A549 treated with AZD2906 at 1 μM for 4 hours (cell line): ENCODE measurements at places on chromosomes 2 and 18. TPM values are rescaled to one million over a fixed set of nuclear protein-coding genes. Genes with fewer than 3 reads are reported as not detected.

RIT2 gene
- total RNA-seq = not detected in 5 replicates

RAB12 gene
- total RNA-seq = 22.3 to 26.5 TPM (median 24.0 TPM) in 5 replicates

CCDC150 gene
- total RNA-seq = 3.9 to 4.5 TPM (median 4.1 TPM) in 5 replicates

CELF4 gene
- total RNA-seq = not detected in 5 replicates

TM4SF20 gene
- total RNA-seq = 5.6 to 8.1 TPM (median 7.3 TPM) in 5 replicates

COBLL1 gene
- 4.6 to 7.0 TPM (median 5.3 TPM) in 5 replicates for total RNA-seq

UGT1A3 gene
- total RNA-seq = 0.05 to 0.09 TPM (median 0.07 TPM) in 4 of 5 replicates, not detected in the other

BMP10 gene
- total RNA-seq = not detected in 5 replicates

GPR39 gene
- 6.7 to 7.5 TPM (median 6.9 TPM) in 5 replicates for total RNA-seq

RAX gene
- 0.01 TPM in 1 of 5 replicates, not detected in the others for total RNA-seq

LAMA1 gene
- 0.06 to 0.16 TPM (median 0.09 TPM) in 5 replicates for total RNA-seq

GPR148 gene
- not detected in 5 replicates for total RNA-seq

OTOS gene
- 0.20 TPM in 1 of 5 replicates, not detected in the others for total RNA-seq

C2orf81 gene
- total RNA-seq = 2.4 to 3.6 TPM (median 3.2 TPM) in 5 replicates

CFAP65 gene
- total RNA-seq = 0.11 to 0.32 TPM (median 0.17 TPM) in 5 replicates

EVX2 gene
- 0.01 TPM in 1 of 5 replicates, not detected in the others for total RNA-seq

OSR1 gene
- 7.3 to 9.7 TPM (median 7.4 TPM) in 5 replicates for total RNA-seq

FAHD2B gene
- 11.5 to 13.5 TPM (median 12.2 TPM) in 5 replicates for total RNA-seq

HOXD9 gene
- total RNA-seq = 0.83 to 1.6 TPM (median 1.2 TPM) in 5 replicates

PKDCC gene
- 20.4 to 26.2 TPM (median 22.4 TPM) in 5 replicates for total RNA-seq

KCNF1 gene
- total RNA-seq = 19.4 to 39.2 TPM (median 29.8 TPM) in 5 replicates

PLEK gene
- total RNA-seq = not detected in 5 replicates

IGFBP2 gene
- 60.0 to 98.1 TPM (median 93.1 TPM) in 5 replicates for total RNA-seq

UPP2 gene
- not detected in 5 replicates for total RNA-seq

GPC1 gene
- total RNA-seq = 183 to 261 TPM (median 244 TPM) in 5 replicates

IMPA2 gene
- 80.3 to 107 TPM (median 101 TPM) in 5 replicates for total RNA-seq

LGALSL gene
- total RNA-seq = 11.0 to 12.8 TPM (median 11.5 TPM) in 5 replicates

SNORC gene
- total RNA-seq = 4.1 to 11.5 TPM (median 10.4 TPM) in 5 replicates

METAP1D gene
- 2.4 to 3.2 TPM (median 2.4 TPM) in 5 replicates for total RNA-seq

LIMS2 gene
- 5.8 to 10.2 TPM (median 7.8 TPM) in 5 replicates for total RNA-seq

AQP12B gene
- not detected in 5 replicates for total RNA-seq
